Stimulated activated CD4-positive, alpha-beta T cell treated with anti-CD3 and anti-CD28 coated beads, Interleukin-12 subunit alpha, Interleukin-12 subunit beta, amount 100 ng/mL, for 24 hours (primary cell): ENCODE measurements at places on chromosomes 16 and 17.

DNA sequence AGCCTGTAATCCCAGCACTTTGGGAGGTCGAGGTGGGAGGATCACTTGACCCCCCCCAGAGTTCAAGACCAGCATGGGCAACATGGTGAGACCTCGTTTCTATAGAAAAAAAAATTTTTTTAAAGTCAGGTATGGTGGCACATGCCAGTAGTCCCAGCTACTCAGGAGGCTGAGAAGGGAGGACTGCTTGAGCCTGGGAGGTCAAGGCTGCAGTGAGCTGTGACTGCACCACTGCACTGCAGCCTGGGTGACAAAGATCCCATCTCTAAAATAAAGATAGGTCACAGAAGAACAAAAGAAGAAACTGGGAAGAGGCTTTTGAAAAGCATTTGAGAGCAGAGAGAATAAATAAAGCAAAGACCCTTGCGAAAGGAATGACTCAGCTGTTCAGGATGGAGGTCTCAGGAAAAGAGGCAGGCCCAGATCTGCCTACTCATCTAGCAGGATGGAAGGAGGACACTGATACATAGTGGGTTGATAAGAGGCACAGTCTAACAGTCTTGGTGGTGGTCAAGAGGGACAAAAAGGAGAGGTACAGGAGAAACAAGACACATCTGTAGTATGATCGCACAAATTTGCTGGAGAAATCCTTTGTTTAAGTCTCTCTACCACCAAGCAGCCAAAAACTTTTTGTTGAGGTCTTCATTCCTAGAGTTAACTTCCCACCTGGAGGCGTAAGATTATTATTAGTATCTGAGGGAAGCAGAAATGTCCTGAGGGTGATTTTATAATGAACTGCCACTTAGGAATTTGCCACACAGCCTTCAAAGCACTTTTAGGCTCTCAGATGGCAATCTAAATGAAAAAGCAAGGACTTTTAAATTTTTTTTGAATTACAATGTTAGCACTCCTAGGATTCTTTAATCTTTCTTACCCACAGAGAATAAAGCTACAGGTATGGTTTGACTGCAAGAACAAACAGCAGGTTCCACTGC, 17.6 kb downstream of the ZSWIM7 start:
- no peak for DNase-seq

GRCh38 chr16:21253470-21253869, 20.0 kb downstream of the ANKS4B start:
- DNase-seq, result no peak

GRCh38 chr17:39405436-39405835, 4.0 kb upstream of the FBXL20 start:
- DNase-seq, result no peak

- no peak for DNase-seq
Measured at GRCh38 chr17:19343256-19343630, 19.3 kb downstream of the B9D1 start.
